ENCODE measurements at places on chromosomes 2 and 18.

GRCh38 chr2:43478412-43479086 is 117.3 kb downstream of the THADA start:
- DNase-seq = no peak

DNA sequence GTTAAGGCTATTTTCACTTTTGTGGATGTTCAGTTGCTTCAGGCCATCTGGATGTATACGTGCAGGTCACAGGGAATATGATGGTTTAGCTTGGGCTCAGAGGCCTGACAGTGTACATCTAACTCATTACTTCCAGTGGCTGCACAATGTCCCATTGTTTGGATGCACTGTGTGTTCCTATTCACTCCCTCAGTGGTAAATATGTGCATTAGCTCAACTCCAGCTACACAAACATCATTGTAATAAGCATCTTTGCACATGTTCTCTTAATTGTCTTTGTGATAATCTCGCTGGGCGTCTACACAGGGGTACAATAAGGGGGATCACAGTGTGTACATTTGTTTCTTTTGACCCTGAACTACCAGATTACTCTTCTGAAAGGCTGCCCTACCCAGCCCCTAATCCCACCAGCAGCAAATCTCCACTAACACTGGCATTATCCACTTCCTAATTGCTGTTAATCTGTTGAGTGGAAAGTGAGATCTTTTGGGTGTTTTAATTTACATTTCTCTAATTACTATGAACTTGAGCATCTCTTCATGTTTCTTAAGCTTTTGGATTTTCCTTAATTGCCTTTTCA is 56.1 kb upstream of the POLE4 start:
- DNase-seq = no peak

- no peak for DNase-seq
These were observed 35.4 kb downstream of the TMEM178A start for GRCh38 chr2:39701137-39701536.

GRCh38 chr2:236998758-236999157 is 86.9 kb upstream of the COPS8 start:
- no peak for DNase-seq
